ENCODE measurements at places on chromosomes 6 and 20. TPM values are rescaled to one million over a fixed set of nuclear protein-coding genes. Genes with fewer than 3 reads are reported as not detected.

Gene MUC22
- not detected for polyA plus RNA-seq

Gene RWDD2A
- 2.8 TPM for polyA plus RNA-seq

GRCh38 chr6:3467996-3468395, 11.1 kb upstream of the SLC22A23 start:
- no peak for DNase-seq

- DNase-seq: no peak
Measured at GRCh38 chr20:31474097-31474436, 860 bp downstream of the DEFB124 start.

Data from hindlimb muscle (tissue), 1 donor.